ENCODE measurements at places on chromosomes 1 and 21. TPM values are rescaled to one million over a fixed set of nuclear protein-coding genes. Genes with fewer than 3 reads are reported as not detected.

The MYOG gene
- not detected for total RNA-seq

DNA sequence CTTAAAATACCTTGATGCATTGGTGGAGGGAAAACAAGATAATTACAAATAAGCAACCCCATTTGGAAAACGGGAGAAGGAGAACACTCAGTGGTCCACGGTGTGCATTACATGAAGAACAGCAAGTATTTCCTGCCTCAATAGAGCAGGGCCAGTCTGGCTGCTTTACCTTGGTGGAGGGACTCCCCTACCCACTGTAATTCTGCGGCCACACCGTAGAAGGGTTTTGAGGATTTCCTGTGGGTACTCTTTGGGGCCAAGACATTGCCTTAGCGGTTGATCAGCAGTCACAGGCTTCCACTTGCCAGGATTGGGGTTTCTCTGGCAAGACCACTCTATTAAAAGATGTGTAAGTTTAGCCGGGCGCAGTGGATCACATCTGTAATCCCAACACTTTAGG lies 16.3 kb upstream of the TMEM54 start:
- no peak for DNase-seq

DNA sequence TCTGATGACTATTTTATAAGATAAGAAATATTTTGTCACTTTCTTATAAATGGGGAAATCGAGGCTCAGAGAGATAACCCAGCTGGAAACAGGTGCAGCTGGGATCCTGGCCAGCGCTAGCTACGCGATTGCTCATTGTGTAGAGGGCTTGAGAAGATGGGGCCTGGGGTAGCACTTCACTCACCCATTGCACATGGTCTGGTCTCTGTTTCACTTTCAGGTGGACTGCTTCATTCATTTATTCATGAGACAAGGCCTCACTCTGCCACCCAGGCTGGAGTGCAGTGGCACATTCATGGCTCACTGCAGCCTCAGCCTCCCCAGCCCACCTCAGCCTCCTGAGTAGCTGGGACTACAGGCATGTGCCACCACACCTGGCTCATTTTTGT lies 23.8 kb downstream of the UBE4B start:
- DNase-seq = no peak

The C4BPA gene
- 23.1 TPM for total RNA-seq

- no peak for DNase-seq
These were observed 180.2 kb downstream of the CRB1 start for GRCh38 chr1:197448121-197448779.

The BRINP3 gene
- total RNA-seq = not detected
